ENCODE measurements at places on chromosomes 3 and 15.

DNA sequence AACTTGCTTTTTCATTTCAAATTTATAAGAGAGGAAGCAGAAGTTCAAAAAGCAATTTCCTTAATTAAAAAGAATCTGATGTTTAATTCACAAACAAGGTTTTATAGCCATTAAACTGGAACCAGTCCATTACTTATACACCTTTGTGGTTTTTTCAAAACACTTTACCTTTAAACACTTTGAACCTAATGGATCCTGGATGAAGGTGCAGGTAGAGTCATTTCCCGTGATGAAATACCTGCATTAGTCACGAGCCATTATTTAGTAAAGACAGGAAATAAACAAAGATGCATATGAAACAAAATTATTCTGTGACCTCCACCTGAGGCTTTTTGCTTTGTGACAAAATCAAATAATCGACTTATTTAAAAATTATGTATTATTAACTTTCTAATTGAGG, 341.7 kb upstream of the UBE2E2 start:
- DNase-seq: no peak

GRCh38 chr3:159624616-159625015, 364.0 kb upstream of the IL12A start:
- no peak for DNase-seq

DNA sequence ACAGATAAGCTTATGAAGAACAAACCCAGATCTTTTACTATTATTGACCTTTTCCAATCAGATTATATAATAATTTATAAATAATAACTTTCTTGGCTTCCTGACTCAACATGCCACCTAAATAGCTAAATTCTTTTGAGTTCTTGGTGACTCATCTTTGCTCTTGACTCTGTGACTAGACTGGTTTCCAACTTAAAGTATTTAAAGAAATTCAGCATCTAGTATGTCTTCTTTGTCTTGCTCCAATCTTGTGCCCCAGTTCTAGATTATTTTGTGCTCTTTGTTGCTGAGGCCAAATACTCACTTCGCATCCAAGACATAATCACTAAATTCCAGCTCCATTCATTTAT, 483.2 kb upstream of the TBL1XR1 start:
- no peak for DNase-seq

DNA sequence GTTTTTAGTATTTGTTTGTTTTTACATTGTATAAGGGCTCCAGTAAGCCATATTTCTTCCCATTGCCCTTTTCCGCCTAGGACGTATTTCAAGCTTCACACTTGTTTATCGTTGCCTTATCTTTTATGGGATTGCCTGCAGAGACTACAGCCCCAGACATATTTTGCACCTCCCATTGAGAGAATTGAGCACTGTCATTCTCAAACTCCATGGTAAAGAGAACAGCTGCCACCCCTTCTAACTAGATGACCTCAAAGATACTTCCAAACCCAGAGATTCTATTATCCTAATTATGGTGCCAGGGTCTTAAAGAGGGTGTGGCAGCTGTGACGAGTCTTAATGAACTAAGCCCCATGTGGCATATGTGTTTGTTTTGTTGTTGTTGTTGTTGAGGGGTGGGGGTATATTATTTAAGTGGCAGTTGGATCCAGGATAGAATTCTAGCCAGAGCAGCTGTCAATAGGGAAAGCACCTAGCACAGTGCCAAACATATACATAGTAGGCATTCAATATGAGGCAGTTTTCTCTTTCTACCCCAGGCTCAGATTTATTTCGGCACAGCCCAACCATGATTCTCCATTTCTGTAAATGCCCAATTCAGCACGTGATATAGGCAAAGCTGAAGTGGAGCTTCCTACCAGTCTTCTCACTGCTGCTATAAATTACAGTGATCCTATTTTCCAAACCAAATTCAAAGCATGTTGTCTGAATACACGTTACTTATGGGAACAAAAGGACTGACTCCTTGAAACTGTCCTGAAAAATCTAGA, 932 bp upstream of the TP53BP1 start:
- no peak for DNase-seq

- peak; percentile 68 for DNase-seq
Observed at GRCh38 chr15:40493089-40493840, 22.5 kb downstream of the CHST14 start.

- DNase-seq: no peak
Observed at GRCh38 chr3:101941318-101942040, 92.2 kb downstream of the NFKBIZ start.

GRCh38 chr3:125072301-125072700, 16.5 kb upstream of the HEG1 start:
- no peak for DNase-seq

GRCh38 chr3:190692256-190692655, 170.2 kb downstream of the GMNC start:
- DNase-seq: no peak

GRCh38 chr3:177196456-177197040, 734 bp downstream of the TBL1XR1 start:
- DNase-seq: peak; percentile 43

- DNase-seq: no peak
Observed at GRCh38 chr3:135990903-135991302, 25.4 kb downstream of the PPP2R3A start.

- no peak for DNase-seq
Observed at GRCh38 chr15:34708422-34708821, 46.4 kb downstream of the GJD2 start.

- no peak for DNase-seq
Observed at GRCh38 chr3:178475062-178475461, 61.2 kb upstream of the KCNMB2 start.

GRCh38 chr3:10493202-10493589, 12.2 kb downstream of the ATP2B2 start:
- DNase-seq: no peak

- DNase-seq: no peak
Observed at GRCh38 chr3:151687076-151687475, 46.7 kb upstream of the AADACL2 start.

- DNase-seq: no peak
Observed at GRCh38 chr15:51536965-51537574, 85.5 kb downstream of the DMXL2 start.

GRCh38 chr15:72732516-72732915, 46.5 kb downstream of the BBS4 start:
- no peak for DNase-seq

DNA sequence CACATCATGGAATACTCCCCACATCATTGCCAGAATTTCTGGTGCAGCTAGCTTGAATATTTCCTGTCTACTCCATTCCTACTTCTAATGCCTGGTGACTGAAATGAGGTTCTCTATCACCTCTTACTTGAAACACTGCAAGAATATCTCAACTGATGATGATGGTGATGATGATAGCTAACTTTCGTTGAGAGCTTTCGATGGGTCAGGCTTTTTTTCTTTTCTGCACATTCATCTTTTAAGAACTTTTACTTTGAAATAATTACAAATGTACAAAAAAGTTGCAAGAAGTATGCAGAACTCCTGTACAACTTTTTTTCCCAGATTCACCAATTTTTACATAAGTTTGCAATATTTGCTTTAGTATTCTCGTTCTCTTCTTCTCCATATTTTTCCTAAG, 233.5 kb downstream of the MEIS2 start:
- DNase-seq: no peak

- no peak for DNase-seq
Observed at GRCh38 chr3:133548090-133548489, 25.4 kb upstream of the CDV3 start.

DNA sequence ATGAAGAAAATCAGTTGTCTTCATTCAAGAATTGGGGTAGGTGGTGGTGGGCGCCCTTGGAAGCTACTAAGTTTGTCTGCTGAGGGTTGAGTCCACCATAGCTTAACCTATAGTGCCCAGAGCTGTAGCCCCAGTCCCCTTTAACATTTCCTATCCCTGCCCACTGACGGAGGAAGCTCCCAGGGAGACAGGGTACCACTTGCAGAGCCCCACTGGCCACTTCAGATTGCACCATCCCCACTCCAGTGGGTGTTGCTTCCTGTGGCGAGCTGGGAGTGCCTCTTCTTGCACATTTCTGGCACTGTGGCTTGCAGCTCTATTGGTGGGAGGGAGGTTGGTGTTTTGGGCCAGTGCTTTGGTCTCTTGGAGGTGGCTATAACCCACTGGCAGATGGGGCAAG, 2.7 kb downstream of the PXYLP1 start:
- no peak for DNase-seq

DNA sequence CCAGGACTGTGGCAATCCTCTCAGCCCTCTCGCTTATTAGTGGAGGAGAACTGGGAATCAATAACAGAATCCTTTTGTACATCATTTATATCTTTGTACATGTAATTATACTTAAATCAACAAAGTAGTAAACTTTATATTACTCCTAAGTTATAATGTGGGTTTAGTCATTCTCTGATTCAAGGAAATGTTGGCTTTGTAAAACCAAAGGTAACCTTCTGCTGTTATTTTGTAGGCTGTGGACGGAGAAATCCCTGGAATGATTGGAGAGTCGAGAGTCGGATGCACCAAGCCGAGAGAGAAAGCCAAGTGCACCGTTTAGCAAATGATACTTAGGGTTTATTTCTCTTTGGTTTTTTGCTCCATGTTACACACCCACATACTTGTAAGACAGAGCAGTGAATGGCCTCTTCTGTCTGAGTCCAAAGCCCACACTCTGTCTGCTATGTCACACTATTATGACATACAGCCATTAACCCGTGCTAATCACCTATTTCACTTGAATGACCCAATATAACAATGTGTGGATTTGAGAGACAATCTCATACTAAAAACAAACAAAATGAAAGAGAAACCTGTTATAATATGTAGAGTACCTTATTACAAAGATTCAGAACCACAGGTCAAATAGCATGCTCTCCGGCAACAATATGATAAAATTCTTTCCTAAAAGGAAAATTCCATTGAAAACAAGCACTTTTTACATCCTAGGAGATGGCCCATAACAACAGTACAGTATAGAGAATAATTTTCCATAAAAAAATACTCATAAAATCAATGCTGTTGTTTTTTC, 72.2 kb downstream of the MECOM start:
- DNase-seq: no peak

DNA sequence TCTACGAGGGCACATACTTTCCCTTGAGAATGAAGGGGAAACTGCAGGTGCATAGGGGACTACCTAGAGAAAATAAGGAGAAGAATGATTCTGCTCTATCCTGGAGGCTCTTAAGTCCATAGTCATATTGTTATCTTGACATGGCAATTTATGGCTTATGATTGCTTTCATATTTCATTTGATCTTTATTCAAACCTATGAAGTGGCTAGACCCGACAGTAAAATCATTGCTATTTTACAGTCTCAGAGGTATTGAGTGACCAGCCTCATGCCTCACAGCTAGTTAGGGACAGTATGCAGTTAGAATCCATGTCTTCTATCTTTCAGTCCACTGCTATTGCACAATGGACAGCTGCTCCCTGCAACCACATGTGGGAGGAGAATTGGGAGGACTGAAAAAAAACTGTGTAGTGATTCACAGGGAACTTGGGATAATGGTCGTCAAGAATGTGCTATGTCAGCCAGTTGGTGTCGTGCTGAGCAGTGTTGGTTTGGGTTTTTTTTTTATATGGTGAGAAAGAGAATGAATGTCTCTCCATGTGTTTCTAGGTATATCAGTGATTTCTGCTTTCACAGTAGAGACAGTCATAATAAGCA, 63.2 kb upstream of the SPPL2A start:
- no peak for DNase-seq

DNA sequence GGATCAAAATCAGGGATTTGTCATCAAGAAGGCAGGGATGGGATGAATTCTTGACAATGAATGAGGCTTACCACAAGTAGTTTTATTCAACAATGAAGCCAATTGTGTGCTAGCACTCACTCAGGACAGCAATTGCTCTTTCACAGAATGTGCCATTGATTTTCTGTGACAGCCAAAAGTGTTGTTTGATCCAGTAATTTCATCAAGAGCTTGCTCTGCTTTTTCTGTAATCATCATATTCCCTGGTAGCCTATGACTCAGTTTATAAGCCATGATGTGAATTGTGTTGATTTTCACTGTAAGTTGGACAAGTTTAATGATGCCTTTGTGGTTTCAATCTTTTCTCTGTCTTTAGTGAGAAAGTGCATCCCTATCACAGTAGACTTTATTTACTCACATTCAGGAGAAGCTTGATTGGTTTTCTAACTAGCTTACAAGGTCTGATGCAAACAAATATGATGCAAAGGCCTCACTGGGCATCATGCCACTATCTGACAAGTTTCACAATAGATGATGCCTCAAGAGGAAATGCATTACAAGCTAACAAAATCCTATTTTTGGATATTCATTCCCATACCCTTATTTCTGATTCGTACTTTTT, 13.6 kb upstream of the CSRNP1 start:
- DNase-seq: no peak

GRCh38 chr3:16330351-16330750, 65.3 kb downstream of the OXNAD1 start:
- no peak for DNase-seq

GRCh38 chr15:31104003-31104402, 2.5 kb upstream of the TRPM1 start:
- DNase-seq: no peak

- no peak for DNase-seq
Observed at GRCh38 chr3:58484045-58484721, 7.7 kb upstream of the KCTD6 start.

DNA sequence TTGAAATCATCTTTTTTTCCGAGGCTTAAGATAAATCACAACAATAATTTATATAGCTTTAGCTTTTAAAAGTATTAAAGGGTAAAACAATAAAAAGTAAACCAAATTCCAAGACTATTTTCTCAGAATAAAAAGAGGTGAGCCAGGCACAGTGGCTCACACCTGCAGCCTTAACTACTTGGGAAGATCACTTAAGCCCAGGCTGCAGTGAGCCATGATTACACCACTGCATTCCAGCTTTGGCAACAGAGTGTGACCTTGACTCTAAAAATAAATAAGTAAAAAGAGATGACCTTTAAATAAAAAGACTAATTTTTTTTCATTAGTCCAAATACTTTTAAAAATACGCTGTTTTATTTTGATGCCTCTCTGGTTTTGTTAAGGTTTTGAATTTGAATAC, 54.4 kb downstream of the C3orf80 start:
- DNase-seq: no peak

- no peak for DNase-seq
Observed at GRCh38 chr3:144197582-144197981, 226.0 kb downstream of the DIPK2A start.

DNA sequence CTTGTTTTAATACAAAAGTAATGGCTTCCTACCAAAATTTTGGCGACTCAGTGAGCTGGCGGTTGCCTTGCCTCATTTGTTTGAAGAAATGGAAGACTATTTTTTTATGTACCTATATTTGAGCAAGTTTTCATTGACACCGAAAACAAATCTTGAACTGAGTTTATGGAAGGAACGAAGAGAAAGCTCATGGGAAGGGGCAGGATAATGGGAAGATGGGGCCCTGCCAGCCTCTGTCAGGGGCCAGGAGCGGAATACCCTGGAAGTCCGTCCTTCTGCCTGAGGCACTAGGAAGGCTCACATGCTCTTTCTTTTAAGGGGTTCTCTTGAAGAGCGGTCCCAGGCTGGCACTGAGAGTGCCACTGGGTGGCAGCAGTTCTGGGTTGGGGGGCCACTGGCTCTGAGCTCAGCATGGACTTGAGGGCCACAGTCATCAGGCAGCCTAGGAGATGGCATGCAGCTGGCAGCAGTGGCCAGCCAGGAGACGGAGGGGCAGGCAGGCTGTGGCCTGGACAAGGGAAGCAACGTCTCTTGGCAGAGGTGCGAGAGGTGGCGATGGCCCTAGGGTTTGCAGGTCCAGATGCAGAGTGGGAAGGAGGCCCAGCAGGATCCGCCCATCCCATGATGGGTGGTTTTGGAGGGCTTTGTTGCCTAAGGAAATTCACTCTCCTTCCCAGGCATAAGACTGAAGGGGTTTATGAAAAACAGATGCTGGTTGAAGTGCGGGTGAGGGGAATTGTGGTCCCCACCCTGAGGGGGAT, 41.6 kb downstream of the ISG20 start:
- no peak for DNase-seq

- DNase-seq: no peak
Observed at GRCh38 chr3:137335478-137335877, 377.7 kb downstream of the IL20RB start.
